H9 (cell line): ENCODE measurements at places on chromosomes 3 and 15. TPM values are rescaled to one million over a fixed set of nuclear protein-coding genes. Genes with fewer than 3 reads are reported as not detected.
A peak's percentile ranks its signal among the peaks of the same experiment; 100 is the strongest.

DNA sequence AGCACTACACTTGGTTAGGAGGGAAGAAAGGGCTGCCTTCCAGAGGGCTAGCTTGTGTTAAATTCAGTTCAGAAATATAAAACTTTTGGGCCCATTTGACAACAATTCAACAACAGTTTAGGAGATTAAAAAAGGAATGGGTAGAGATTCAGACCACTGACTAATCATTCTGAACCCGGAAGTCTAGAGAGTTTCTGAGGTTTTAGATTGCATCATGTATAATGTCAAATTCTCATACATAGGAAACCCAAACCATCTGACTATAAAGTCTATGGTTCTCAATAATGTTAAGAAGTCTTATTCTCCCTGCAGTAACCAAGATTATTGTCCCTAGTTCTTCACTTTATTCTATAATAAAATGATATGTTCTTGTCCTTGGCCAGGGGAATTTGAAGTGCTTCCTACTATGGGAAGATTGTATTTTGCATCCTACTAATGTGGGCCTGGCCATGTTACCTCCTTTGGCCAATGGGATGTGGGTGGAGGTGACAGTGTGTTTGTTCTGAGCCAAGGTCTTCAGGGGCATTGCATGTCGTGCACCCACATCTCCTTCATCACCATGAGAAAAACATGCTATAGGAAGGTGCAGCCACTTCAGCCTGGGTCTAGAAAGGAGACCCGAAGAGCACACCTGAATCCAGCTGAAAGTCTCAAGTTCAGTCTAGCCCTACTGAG is 66.4 kb upstream of the CCNL1 start:
- no peak for DNase-seq
- no peaks in the 10 kb centered on the region for H3K27me3 ChIP-seq
- H3K4me3 ChIP-seq = no peak overlapping the region
- no peak overlapping the region for H3K27ac ChIP-seq
- no peaks in the 10 kb centered on the region for H3K4me1 ChIP-seq

The CASR gene
- 0.02 TPM in 1 of 2 replicates, not detected in the other for total RNA-seq

The LRRK1 gene
- 3.2 and 4.0 TPM in 2 replicates for total RNA-seq

GRCh38 chr3:52245322-52246263 is at the start of gene PPM1M:
Gene PPM1M (plus strand): TSS chr3:52245759. CDS start chr3:52245825, 66 bp downstream.
- peak within 1 kb of the TSS; percentile 77 for H3K4me3 ChIP-seq
- H3K36me3 ChIP-seq = peaks cover 5% of the 10 kb centered on the region
- DNase-seq = peak; percentile 73
- no peaks in the 10 kb centered on the region for H3K4me1 ChIP-seq
- H3K27me3 ChIP-seq = peaks cover 14% of the 10 kb centered on the region; the same call in 1 of the 2 replicates

GRCh38 chr3:187403768-187404288 is 35.6 kb downstream of the RTP4 start:
- H3K4me1 ChIP-seq = no peaks in the 10 kb centered on the region
- DNase-seq = no peak
- H3K36me3 ChIP-seq = no peaks in the 10 kb centered on the region
- H3K4me3 ChIP-seq = no peak overlapping the region
- H3K27ac ChIP-seq = no peak overlapping the region

The LARP6 gene
- 15.1 and 18.9 TPM in 2 replicates for total RNA-seq

- H3K4me3 ChIP-seq = no peak overlapping the region
- H3K4me1 ChIP-seq = no peaks in the 10 kb centered on the region
- H3K27ac ChIP-seq = no peak overlapping the region
- H3K36me3 ChIP-seq = peaks cover 36% of the 10 kb centered on the region
- DNase-seq = no peak
Observed at GRCh38 chr3:33860373-33861050, 62.1 kb downstream of the PDCD6IP start.

The PLSCR4 gene
- total RNA-seq = 1.1 and 1.2 TPM in 2 replicates

- no peak overlapping the region for H3K27ac ChIP-seq
- H3K4me1 ChIP-seq = no peaks in the 10 kb centered on the region
- H3K36me3 ChIP-seq = peaks cover 7% of the 10 kb centered on the region; the same call in 2 of the 3 replicates
- no peak overlapping the region for H3K4me3 ChIP-seq
- DNase-seq = no peak
Observed at GRCh38 chr3:11825301-11825700, 21.4 kb downstream of the TAMM41 start.

The ZNF662 gene
- total RNA-seq = not detected in 2 replicates

The GP5 gene
- not detected in 2 replicates for total RNA-seq

DNA sequence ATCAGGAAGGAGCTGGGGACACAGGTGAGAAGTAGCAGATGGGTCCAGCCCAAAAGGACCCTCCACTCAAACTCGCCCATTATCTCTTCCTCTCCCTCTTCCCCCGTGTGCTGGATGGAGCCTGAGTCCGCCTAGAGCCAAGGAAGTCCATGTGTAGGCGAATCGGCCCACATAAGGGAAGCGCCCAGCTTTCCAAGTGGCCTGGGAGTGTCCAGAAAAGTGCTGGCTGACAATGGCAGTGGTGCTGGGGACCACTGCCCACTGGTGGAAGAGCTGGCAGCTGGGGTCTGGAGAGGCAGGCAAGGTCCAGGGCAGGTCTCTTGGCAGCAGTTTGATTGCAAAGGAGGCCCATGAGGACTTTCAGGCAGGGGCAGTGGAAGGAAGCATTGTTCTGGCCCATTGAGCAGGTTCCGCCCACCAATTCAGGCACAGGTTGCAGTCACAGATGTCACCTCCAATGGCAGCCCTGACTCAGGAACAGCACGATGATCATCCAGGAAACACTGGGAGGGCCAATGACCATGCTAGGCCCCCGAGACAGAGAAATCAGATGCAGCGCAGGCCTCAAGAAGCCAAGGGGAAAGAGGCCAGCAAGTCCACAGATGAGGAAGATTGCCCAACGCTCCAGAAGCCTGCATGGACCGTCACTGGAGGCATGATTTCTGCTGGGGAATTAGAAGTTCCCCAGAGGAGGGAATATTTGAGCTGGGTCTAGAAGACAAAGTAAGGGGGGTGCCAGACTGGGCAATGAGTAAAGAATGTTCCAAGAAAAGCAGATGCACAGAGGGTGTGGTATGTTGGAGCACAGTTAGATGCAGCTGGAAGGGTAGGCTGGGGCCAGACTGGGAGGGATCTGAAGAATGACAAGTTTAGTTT is 3.0 kb downstream of the MFGE8 start:
- peaks cover 73% of the 10 kb centered on the region for H3K36me3 ChIP-seq
- no peaks in the 10 kb centered on the region for H3K27me3 ChIP-seq
- H3K4me1 ChIP-seq = peaks cover 8% of the 10 kb centered on the region
- no peak overlapping the region for H3K27ac ChIP-seq
- DNase-seq = no peak

The INSYN1 gene
- 1.9 and 2.5 TPM in 2 replicates for total RNA-seq
